Ascending aorta (tissue), 2 donors: ENCODE measurements at places on chromosomes 16 and 17. TPM values are rescaled to one million over a fixed set of nuclear protein-coding genes. Genes with fewer than 3 reads are reported as not detected.

Gene ABCC11
- total RNA-seq: not detected

Gene TPSG1
- not detected for total RNA-seq

Gene GID4
- 8.3 TPM for total RNA-seq

Gene HOXB5
- 0.53 TPM for total RNA-seq

Gene HSD17B2
- not detected for total RNA-seq
